ENCODE measurements at places on chromosomes 12 and 14.

- DNase-seq, result no peak
These were observed 183.5 kb downstream of the PHETA1 start for GRCh38 chr12:111185206-111185888.

DNA sequence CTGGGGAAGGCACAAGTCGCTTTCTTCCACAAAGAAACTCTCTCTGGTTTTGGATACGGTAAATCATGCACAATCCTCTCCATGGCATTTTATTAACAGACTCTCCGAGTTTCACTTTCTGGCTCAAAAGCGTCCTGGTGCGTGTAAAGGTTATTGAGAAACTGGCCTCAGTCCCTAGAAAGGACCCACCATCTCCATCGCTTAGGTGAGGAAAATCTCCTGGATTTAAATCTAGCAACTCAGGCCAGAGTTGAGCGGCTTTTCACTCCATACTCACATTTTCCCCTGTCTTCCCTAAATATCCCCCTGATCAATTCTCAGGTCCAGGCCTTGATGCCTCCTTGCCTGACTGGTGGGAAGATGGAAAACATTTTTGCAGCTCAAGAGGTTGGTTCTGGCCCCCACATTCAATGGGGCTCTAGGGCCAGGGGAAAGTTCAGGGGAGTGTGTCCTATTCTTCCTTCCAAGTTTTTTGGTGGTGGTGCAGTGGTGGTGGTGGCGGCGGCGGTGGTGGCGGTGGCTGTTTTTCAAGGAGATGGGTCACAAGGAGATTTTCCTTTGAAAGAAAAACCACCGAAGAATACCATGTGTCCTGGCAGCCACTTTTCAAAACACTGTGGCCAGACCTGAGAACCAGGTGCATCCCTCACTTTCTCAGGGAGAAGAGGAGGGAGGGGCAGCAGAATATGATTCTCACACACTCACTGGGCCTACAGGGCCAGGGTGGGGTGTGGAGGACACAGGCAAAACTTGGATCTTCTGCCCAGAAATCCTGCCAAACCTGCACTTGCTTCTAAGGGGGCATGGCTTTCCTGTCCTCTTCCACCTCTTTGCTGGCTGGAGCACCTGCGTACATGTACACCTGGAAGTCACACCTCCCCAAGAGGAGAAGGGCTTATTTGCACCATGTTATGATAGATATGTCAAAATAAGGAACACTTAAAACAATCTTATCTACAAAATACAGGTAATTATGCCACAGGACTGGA lies 46.7 kb upstream of the PNMA1 start:
- DNase-seq, result peak; percentile 85

DNA sequence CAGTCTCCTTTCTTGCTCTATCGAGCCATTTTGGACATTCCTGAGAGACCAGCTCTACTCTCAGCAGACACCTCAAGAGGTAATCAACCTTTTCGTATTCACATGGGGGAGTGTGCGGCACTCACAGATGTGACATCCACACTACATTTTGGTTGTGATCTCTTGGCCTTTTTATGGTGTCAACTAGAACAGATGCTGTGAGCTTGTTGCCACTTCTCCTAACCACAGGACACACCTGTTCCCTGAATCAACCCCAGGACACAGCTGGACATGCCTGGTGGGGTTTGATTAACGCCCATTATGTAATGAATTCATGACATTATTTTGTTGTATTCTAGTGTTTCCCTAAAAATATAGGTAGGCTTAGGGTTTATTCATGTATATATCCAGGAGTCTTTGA lies 1143.6 kb downstream of the TMEM121 start:
- DNase-seq, result no peak

DNA sequence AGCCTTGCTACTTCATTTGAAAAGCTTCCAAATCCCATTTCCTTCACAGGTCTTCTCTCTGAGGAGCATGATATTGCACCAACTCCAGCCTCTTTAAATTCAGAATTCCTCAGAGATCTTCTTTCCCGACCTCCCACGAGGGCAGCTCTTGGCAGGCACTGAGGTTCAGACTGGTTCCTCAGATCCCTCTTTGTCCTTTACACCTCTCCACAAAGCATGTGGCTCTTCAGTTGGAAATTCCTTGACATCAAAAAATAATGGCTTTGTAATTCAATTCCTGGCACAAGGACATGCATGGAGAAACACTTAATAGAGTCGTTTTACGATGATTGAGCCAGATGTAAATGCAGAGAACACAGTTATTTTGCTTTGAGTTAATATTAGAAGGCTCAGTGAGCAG lies 63.2 kb upstream of the TMX1 start:
- DNase-seq, result no peak

Data from upper lobe of left lung (tissue), 6 donors.